Amygdala (tissue), 56 donors: ENCODE measurements at places on chromosomes 16 and 17.

DNA sequence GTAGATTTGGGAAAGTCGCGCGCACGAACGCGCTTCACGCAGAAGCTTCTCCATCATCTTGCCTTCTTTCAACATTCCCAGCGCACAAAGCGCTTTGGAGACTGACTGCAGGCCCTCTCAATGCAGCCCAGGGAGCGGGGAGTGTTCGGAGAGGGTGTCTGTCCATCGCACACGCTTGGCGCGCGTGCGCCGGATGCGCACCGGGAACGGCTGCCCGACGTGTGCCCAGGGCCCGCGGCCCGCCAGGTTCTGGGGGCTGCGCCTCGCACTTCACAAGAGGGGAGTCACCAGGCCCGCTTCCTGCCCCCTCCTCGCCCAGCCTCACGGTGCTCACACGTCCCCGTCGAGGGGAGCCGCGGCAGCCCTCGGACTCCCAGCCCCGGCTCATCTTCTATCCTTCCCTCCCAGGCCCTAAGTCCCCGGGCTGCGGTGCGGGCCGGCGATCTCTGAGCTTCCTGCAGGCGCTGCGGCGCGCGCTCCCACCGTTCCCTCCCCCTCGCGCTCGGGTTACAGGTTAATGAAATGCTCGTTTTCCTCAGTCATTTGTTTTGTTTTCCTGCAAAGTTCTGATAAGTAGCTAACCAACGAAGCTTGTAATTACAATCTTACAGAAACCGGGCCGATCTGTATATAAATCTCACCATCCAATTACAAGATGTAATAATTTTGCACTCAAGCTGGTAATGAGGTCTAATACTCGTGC, 2.8 kb upstream of the IRX3 start:
- no peak for DNase-seq

DNA sequence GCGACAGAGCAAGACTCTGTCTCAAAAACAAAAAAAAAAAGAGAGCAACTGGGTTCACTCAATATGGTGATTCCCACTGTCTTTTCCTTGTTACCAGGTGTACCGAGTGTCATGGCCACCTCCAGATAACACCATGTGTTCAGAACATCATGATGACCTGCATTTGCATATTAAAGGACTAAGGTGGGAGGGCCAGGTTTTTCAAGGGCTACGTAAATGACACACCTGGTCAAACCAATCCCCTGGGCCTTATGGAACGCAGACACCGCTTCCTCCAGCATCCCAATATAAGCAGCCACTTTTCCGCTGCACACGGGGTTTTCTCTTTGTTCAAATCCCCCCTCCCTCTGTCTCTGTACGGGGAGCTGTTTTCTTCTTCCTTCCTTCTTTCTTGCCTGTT, 29.3 kb downstream of the WSCD1 start:
- DNase-seq = no peak

- no peak for DNase-seq
Measured at GRCh38 chr17:45656527-45657181, 127.5 kb upstream of the CRHR1 start.

DNA sequence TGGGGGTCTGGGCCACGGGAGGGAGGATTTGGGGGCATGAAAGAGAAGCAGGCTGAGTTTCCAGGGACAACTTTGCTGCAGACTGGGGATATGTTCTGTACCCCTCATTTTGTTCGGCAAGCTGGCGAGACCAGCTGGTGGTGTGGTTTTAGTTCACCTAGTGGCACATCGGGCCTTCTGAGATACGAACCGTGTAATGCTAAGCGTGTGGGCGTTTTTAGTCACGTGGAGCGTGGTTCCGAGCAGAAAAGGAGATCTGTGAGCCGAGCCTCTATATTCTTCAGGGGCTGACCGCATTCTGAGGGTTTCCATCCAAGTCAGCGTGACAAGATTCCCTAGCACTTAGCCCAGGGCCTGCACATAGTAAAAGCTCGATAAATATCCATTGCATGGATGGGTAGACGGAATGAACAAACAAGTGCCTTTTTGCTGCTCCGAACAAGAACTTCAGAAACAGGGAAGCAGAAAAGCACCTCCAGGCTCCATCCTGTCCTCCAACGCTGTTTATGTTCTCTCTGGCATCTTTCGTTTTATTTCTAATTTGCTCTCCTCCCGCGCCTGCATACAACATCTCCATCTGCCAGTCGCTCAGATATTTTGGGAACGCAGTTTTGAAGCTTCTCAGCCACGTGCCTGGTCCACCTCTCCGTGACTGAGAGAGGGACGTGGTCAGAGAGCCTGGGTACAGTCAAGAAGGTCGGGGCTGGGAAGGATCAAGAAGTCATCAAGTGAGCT, 5.8 kb downstream of the SYT17 start:
- DNase-seq = no peak

DNA sequence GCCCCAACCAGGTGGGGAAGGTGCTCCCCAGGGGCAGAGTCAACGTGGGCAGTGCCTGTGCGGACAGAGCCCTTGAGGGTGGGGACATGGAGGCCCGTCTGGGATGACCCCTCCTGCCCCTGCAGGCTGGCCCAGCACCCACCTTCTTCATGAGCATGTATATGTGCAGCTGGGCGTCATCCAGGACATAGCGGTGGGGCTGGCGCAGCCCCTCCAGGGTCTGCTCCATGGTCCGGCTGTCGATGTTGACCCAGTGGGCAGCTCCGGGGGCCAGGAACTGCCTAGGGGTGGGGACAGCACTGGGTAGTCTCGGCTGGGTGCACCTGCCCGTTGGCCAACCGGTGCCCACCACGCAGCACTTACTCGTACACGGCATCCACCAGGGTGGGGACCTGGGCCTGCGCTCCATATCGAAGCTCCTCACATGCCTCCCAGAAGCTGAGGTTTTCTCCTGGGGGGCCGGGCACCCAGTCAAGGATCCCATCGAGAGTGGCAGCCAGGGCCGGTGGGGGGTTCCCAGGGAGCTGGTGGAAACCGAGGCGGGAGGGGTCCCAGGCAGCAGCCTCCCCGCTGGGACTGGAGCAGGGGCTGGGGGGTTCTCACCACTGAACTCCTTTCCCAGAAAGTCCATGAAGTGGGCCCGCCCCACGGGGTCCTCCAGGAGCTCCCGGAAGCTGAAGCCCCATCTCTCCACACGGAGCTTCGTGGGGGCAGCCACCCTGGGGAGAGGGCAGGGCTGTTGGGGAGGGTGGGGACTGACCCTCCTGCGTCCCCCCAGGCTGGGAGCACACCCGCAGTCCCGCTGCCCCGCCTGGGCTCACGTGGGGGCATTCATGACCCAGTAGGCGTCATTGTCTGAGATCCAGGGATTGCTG, 5.1 kb downstream of the RGS11 start:
- DNase-seq = no peak
